Mesendoderm (in vitro differentiated cells): ENCODE measurements at places on chromosomes 13 and 19.

GRCh38 chr13:111158136-111158805 lies 43.2 kb downstream of the ARHGEF7 start:
- no peak for DNase-seq

GRCh38 chr19:3411636-3412035 lies 45.3 kb downstream of the NFIC start:
- no peak for DNase-seq

DNA sequence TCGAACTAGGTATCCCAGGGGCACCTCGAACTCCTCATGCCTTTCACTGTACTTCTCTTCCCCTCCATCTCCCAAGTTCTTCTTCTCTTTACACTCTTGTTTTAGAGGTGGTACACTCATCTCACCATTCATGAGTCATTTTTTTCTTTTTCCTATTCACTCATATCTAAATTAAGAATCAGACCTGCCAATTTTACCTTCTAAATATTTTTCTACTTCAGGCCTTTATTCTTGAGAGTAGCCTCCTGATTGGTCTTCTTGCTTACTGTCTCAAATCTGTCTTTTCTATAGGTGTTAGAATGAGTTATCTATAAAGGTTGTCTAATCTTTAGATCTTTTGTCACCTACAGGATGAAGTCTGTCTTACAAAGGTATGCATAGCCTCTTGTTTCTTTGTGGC lies 20.7 kb downstream of the TDRD3 start:
- DNase-seq: no peak

- DNase-seq: peak; percentile 14
These were observed 1128.2 kb upstream of the PCDH9 start for GRCh38 chr13:68358294-68358705.

DNA sequence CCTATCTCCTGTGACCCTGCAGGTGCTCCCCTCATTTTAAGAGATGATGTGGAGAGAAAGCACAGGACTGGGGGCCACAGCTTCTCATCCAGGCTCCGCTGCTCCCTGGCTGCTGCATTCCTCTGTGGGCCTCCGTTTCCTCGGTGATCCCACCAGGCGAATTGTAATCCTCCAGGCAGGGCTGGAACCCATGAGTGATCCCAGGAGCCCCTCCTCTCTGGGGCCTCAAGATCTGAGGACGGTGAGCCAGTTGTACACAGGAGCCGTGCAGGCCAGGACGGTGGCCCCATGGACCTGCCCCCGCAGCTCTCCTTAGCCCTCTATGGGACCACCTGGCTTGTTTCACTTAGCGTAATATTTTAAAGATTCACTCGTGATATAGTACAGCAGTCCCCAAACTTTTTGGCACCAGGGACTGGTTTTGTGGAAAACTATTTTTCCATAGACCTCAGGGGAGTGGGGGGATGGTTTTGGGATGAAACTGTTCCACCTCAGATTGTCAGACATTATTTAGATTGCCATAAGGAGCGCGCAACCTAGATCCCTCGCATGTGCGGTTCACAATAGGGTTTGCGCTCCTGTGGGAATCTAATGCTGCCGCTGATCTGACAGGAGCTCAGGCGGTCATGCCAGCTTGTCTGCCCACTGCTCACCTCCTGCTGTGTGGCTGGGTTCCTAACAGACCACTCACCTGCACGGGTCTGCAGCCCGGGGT lies 5.6 kb downstream of the FFAR3 start:
- no peak for DNase-seq

GRCh38 chr13:70310396-70311119 lies 202.3 kb upstream of the KLHL1 start:
- peak; percentile 66 for DNase-seq

DNA sequence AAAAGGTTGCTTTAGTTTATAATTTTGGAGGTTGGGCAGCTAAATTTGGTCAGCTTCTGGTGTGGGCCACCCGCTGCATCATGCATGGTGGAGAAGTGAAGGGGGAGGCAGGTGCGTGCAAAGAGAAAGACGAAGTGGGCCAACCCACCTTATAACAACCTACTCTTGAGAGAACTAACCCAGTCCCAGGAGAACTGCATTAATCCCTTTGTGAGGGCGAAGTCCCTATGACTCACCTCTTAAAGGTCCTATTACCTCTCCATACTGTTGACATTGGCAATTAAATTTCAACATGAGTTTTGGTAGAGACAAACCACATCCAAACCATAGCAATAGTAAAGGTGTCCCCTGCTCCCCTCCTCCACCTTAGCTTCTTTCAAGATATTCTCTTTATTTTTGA lies 7.7 kb upstream of the FGF9 start:
- DNase-seq: no peak

DNA sequence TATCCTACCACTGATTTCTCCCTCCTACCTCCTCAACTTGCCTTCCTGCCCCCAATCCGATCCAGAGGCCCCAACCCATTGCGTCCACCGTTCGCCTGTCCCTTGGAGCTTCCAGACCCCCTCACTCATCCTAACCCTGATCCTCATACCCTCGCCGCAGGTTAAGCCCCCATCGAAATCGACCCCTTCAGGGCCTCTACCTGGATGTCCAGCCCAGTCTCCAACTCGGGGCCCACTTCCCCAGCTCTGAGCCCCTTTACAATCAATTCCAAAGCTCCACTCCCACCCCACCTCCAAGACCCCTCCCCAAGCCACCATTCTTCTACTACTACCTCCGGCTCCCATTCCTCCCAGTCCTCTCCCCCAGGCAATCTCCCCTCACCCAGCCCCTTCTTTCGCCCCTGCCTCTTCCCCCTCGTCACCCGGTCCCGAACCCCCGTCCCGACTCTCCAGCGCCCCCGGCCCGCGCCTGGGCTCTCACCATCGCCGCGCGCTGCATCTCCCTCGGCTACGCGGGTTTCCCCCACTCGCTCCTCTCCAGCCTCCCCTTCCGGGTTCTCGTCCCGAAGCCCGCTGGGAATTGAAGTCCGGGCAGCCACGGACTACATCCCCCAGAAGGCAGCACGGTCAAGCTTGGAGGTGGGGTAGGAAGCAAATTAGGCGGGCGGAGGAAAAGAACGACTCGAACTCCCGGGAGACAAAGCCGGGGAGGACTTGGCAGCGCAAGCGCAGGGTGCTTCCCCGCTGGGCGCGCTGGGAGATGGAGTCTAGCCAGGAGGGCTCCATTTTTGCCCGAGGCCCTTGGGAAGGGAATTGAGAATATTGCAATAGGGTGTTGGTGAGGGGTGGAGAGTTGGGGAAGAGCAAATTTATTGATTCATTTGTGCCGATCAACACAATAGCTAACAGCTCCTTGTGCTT lies at the start of gene FBXO46:
FBXO46 (minus strand) TSS at position 529 of the 921 bp plus-strand sequence. CDS start 17,401 bp downstream, outside the sequence.
- DNase-seq: peak; percentile 99

DNA sequence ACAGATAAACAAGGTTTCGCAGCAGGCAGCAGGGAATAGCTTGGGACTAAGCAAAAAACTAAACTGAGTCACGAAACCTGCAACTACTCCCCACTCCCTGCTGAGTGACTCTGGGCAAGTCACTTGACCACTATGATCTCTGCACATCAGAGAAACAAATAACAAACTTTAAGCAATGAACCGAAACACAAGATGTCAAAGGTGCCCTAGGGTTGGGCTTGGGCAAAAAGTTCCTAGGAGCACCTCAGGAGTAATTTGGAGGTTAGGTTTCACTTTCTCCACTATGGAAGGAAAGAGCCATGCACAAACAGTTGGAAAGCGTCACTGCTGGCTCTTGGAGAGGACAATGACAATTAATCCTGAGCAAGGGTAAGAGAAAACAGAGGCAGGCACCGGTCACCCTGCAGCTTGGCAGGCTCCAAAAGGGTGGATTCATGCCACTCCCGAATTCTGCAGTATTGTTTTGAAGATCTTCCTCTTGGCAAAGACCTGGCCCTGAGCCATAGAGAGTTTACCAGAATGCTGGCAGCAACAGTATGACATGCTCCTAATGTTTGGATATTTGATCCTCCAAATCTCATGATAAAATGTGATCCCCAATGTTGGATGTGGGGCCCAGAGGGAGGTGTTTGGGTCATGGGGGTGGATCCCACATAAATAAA lies 60.3 kb downstream of the CRYL1 start:
- DNase-seq: no peak

GRCh38 chr13:35561540-35561939 lies 85.1 kb upstream of the MAB21L1 start:
- DNase-seq: no peak

DNA sequence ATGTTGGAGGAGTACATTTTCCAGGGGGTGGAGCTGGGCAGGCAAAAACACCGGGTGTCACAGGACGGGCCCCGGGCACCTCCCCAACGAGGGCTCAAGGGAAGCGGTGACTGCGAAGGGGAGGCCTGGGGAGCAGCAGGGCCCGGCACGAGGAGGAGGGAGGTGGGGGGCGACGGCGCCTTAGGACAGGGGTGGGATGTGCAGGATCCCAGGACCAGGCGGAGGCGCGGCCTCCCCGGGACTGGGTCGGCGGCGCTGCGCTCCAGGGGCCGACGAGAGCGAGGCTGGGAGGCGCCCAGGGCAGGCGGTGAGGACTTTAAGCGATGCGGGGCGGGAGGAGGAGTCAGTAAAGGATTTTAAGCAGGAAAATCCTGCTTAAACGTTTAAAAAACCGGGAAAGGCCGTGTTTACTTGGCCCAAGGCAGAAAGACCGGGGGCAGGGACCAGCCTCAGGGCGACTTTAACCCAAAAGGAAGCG lies 427 bp downstream of the ZNF160 start:
- peak; percentile 36 for DNase-seq

- no peak for DNase-seq
These were observed 482.6 kb downstream of the RFC3 start for GRCh38 chr13:34300559-34300958.

GRCh38 chr13:29000826-29001225 lies 180.7 kb downstream of the MTUS2 start:
- DNase-seq: no peak

DNA sequence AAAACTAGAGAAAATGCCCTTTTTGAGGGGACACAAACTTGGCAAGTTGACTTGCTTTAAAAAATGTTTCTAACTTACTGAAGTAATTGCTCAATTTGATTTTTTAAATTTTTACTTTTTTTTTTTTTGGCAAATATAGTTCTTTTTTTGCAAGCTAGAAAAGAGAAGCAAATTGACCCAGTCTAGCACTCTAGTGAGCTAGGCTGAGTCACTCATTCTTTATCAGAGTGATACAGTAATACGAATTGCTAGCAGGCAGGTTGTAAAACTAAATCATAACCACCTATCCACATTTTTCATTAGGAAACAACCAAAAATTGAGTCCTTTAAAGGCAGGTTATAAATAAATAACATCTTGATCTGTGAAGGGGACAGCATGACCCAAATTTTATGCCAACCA lies 51.9 kb upstream of the C1QTNF9 start:
- no peak for DNase-seq

DNA sequence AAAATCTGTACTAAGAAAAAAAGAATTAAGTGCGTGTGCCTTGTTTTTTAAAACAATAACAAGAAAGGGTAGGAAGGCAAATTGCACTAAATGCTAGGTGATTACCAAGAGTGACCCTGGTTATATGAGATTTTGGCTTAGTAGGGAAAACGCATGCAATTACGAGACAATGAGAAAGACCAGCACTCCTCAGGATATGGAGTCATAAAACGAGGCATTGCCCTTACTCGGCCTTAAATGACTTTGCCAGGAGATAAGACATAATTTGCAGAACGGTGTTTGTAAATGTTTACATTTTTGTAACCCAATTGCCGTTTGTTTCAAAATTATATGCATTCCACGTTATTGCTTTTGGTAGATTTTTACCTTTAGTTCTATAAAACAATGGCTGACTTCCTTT lies 179.8 kb downstream of the RBM26 start:
- DNase-seq: no peak

DNA sequence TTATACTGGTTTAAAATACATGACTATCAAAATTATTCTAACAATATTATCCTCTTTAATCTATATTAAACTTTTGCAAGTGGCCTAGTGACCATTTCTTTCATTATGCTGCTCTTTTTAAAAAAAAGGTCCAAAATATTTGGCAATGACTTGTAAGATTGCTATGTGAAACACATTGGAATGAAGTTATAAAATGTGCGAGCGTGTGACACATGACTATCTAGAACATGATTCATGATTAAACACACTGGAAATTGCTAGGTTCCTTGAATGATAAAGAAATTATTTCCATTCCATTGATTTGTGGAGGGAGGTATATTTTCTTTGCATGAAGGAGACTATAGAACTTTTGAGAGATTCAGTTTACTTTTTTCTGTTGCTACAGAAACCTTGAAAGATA lies 739.1 kb downstream of the DIAPH3 start:
- DNase-seq: no peak

- DNase-seq: no peak
These were observed 161.6 kb downstream of the ZIC5 start for GRCh38 chr13:99809926-99810325.

DNA sequence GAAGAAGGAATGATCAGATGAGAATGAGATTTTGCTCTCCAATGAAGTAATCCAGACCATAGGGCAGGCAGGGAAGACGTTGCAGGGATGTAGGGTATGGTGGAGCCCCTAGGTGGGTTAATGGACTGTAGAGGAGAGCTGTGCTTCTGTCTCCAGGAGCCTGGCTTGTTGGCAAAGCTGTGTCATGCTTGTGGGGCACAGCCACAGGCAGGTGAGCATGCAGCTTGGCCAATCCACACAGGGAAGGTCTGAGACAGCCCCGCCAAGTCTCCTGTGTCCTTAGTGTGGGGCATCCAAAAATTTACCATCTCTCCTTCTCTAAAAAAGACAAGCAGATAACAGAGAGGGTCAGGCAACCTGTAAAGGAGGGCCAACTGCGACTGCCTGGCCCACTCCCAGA lies 71.4 kb upstream of the FLT1 start:
- DNase-seq: no peak

DNA sequence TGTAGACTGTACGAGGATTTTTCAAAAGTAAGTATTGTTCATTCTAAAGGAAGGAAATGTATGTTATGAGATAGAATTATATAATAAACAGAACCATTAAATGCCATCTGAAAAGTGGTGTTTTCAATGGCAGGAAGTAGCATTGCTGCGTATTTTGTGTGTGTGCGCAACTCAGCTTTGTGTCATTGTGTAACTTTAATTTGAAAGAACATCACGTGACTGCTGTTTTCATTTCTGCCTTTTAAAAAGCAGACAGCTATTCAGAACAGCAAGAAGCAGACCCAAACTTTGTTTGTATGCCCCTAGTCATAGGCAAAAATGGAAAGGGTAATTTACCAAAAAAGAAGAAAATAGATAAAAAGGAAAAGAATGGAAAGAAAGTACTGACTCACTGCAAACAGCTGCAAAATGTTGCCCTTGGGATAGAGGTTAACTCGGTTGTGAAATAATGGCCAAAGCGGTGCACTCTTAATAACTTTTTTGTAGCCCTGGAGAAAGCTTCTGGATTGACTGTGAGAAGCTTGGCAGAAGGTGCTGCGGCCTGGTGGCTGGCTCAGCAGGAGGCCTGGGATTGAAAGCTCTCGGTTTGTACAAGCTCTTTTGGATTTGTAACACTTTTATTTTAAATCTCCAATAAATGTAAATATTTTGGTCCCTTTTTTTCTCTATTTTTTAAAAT lies 97.3 kb downstream of the GGACT start:
- DNase-seq: no peak
